ENCODE measurements at places on chromosomes 13 and 19.

GRCh38 chr19:18848878-18849661, 17.3 kb downstream of the UPF1 start:
- DNase-seq, result peak; percentile 71

DNA sequence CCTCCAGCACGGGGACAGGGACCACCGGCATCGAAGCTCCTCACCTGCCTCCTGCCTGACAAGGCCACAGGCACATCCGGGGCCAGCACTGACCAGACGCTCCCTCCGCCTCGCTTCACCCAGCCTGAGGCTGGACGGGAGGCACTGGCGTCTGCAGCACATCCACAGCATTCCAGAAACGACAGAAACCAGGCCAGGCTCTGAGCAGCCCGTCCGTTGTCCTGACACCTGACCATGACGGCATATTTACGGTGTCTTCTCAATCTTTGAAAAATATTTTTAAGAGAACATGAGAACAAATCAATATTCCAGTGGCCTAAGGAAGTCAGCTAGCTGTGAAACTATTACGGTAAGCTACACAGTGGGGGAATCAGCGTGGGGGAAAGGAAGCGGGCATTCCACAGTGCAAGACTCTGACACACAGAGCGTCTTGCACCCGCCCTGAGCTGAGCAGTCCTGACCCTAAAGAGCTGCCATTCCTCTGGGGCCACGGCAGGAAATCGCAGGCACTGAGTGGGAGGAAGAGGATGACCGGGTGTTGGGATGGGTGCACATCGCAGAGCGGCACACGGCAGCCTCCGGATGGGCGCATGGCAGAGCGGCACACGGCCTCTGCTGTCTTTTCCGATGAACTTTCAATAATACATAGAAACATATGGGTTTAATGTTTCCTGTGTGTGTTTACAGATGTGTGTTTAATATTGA, 26.8 kb downstream of the RASA3 start:
- DNase-seq, result no peak

DNA sequence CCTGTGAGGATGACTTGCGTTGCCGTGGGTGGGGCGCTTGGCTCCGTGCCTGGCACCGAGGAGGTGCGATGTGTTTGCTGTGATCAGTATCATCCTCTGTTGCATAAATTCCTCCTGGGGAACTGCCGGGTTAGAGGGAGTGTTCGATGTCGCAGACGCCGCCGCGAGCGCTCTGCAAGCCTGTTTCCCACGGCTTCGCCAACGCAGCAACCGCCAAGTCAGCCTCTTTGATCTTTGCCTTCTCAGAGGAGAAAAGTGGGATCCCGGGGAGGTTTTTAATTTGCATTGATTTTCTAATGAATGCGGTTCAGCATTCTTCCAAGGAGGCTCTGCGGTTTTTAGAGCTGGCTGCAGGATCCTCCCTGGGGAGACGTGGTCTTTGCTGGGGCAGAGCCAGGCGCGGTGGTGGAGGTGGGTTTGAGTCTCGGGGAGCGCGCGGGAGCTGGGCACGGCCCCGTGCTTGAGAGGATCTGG, 7.6 kb downstream of the GPR32 start:
- DNase-seq, result no peak

DNA sequence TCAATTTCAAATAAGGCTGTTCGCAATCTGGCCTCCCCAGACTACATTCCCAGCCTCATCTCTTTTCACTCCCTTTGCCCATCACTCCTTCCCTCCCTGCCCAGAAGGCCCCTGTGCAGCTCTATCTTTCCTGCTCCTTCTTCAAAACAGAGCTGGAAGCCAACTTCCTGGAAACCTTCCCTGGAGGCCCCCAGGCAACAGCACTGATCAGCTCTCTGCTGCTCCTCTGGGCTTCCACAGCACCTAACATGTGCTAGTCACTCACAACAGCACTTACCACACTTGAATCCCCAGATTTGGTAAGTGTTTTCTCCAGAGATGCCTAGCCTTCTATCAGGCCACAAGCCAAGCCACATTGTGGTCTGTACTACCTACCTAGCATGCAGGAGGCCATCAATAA, 9.5 kb downstream of the SMAD9 start:
- DNase-seq, result no peak

DNA sequence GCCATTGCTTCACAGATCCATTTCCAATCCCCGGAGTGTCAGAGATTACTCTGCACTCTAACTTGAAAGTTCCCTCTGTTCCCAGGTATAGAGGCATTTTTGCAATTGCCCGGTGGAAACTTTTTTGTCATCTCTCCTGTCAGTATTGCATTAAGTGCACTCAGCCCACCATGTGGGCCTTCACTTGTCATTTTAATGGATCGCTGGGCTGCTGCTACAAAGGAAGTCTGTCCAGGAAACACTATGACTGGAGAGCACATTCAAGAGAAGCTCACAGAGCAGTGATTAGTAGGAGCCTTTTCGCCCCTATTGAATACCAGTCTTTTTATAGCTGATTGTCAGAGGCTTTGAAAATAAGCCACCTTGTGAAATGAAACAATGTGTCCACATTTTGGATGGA, 180.9 kb downstream of the B3GLCT start:
- DNase-seq, result no peak

GRCh38 chr13:48224701-48225100, 8.3 kb upstream of the ITM2B start:
- DNase-seq, result no peak
